ENCODE measurements at places on chromosomes 6 and 20.

GRCh38 chr20:41245086-41245707 is 72.3 kb downstream of the ZHX3 start:
- DNase-seq, result no peak

DNA sequence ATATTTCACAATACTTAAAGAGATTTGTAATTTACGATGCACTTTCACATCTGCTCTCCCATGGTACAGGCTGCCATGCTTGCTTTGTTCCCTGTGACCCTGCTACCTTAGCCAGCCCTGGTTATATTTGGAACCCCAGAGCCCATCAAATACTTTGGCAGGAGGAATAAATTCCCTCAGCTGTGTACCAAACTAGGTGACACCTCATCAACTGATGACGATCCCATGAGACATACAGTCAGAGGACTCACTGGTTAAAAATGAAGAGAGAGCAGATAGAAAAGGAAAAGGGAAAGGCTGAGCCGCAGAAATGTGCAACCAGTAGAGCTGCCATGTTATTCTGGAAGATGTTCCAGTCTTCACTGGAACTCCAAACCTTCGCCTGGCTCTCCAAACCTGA is 120.0 kb downstream of the SIM1 start:
- DNase-seq, result no peak

DNA sequence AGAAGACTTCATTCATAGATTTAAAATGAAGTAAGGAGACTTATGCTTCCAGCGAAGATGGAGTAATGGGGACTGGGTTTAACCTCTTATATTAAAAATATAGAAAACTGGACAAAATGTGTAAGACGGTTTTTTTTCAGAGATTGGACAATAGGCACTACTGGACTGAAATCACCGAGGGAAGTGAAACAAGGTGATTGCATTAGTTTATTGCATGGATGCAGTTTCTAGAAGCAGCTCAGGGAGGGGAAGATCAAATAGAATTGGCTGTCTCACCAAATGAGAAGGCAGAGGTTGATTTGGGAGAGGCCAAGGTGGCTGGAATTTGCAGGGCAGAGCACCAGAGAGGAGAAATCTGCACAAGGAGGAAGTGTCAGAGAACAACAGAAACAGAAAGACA is 162.6 kb downstream of the DNAH8 start:
- DNase-seq, result no peak

GRCh38 chr6:151901009-151901411 is 93.5 kb downstream of the ESR1 start:
- no peak for DNase-seq

GRCh38 chr6:18343741-18344140 is 43.4 kb upstream of the RNF144B start:
- peak; percentile 20 for DNase-seq

DNA sequence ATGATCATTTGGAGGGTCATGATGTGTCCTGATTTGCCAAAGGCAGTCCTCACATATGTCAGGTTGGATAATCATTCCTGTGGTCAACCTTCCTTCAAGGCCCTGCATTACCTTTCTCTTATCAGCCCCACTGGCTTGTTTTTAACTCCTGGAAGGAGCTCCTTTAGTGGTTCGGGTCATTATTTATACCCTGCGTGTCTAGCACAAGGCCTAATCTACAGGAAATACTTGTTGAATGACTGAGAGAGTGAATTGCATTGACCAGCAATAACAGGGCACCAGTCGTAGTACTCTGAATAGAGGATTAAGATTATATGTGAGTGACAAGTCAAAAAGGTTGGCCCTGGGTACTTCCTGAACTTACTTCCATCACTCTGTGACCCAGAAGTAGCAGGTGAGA is 4.5 kb downstream of the HIVEP2 start:
- no peak for DNase-seq

GRCh38 chr20:62252342-62252966 is 14.1 kb downstream of the OSBPL2 start:
- no peak for DNase-seq

- DNase-seq, result peak; percentile 54
Observed at GRCh38 chr20:8545212-8545611, 413.1 kb downstream of the PLCB1 start.
